B cell (primary cell): ENCODE measurements at places on chromosomes 4 and X. TPM values are rescaled to one million over a fixed set of nuclear protein-coding genes. Genes with fewer than 3 reads are reported as not detected.

DNA sequence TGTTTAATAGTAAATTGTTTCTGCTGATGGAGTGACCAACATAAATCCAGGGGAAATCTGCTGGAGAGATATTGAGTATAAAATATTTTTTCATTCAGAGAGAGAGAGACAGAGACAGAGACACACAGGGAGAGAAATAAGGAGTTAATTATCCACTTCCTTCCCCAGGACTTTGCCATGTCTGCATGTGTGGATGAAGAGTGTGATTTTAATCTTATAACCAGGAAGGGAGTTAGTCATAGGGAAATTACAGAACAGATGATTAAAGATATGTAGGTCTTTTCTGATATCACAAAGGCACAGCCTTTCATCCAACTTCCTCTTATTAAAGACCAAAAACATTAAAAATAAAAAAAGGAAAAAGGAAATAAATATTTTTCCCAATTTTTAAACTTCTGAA is 526.3 kb downstream of the SPRY1 start:
- no peaks in the 10 kb centered on the region for H3K36me3 ChIP-seq
- no peaks in the 10 kb centered on the region for H3K27me3 ChIP-seq
- H3K4me3 ChIP-seq = no peak overlapping the region
- no peak overlapping the region for H3K27ac ChIP-seq
- H3K4me1 ChIP-seq = no peaks in the 10 kb centered on the region

- H3K27me3 ChIP-seq = no peaks in the 10 kb centered on the region
- H3K27ac ChIP-seq = no peak overlapping the region
- no peak for DNase-seq
- peaks cover 5% of the 10 kb centered on the region for H3K4me1 ChIP-seq
- H3K36me3 ChIP-seq = no peaks in the 10 kb centered on the region
Measured at GRCh38 chr4:15659768-15660570, 4.8 kb upstream of the FBXL5 start.

- no peaks in the 10 kb centered on the region for H3K4me1 ChIP-seq
- no peak overlapping the region for H3K27ac ChIP-seq
- no peaks in the 10 kb centered on the region for H3K36me3 ChIP-seq
Measured at GRCh38 chr4:24921491-24921890, 8.6 kb upstream of the CCDC149 start.

- H3K36me3 ChIP-seq = no peaks in the 10 kb centered on the region
- H3K4me1 ChIP-seq = no peaks in the 10 kb centered on the region
Measured at GRCh38 chrX:22325096-22325495, 52.4 kb downstream of the CBLL2 start.

GRCh38 chrX:15751155-15751819 is 13.2 kb downstream of the CA5B start:
- peaks cover 31% of the 10 kb centered on the region for H3K4me1 ChIP-seq
- no peak overlapping the region for H3K4me3 ChIP-seq
- DNase-seq = peak; percentile 72
- H3K27me3 ChIP-seq = no peaks in the 10 kb centered on the region
- peaks cover 3% of the 10 kb centered on the region for H3K36me3 ChIP-seq
- peak overlapping the region; percentile 97 for H3K27ac ChIP-seq

- DNase-seq = no peak
- H3K36me3 ChIP-seq = no peaks in the 10 kb centered on the region
- H3K27me3 ChIP-seq = no peaks in the 10 kb centered on the region
- no peaks in the 10 kb centered on the region for H3K4me1 ChIP-seq
- no peak overlapping the region for H3K4me3 ChIP-seq
Measured at GRCh38 chr4:3220476-3221183, 28.3 kb upstream of the MSANTD1 start.

- DNase-seq = no peak
- H3K4me1 ChIP-seq = no peaks in the 10 kb centered on the region
- H3K27ac ChIP-seq = no peak overlapping the region
- H3K4me3 ChIP-seq = no peak overlapping the region
- no peaks in the 10 kb centered on the region for H3K27me3 ChIP-seq
Measured at GRCh38 chrX:103107836-103108235, 14.9 kb upstream of the NXF3 start.

DNA sequence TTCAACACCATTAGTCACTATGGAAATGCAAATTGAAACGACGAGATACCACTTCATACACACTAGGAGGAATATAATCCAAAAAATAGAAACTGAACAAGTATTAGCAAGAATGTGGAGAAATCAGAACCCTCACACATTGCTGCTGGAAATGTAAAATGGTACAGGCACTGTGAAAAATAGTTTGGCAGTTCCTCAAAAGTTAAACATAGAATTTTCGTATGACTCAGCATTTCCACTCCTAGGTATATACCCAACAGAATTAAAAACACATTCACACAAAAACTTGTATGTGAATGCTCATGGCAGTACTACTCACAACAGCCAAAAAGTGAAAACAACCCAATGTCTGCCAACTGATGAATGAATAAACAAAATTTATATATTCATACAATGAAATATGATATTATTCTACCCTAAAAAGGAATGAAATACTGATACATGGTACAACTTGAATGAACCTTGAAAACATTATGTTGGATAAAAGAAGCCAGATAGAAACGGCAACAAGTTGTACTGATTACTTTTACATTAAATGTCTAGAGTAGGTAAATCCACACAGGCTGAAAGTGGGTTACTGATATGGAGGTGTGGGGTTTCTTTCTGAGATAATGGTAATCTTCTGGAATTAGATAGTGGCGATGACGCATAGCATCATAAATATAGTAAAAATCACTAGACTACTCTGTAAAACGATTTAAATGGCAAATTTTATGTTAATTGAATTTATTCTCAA is 22.3 kb downstream of the TEC start:
- H3K27ac ChIP-seq = no peak overlapping the region
- no peaks in the 10 kb centered on the region for H3K4me1 ChIP-seq
- DNase-seq = no peak
- no peak overlapping the region for H3K4me3 ChIP-seq

GRCh38 chrX:153410373-153410772 is 899 bp upstream of the ZFP92 start:
- no peaks in the 10 kb centered on the region for H3K36me3 ChIP-seq
- peaks cover 11% of the 10 kb centered on the region for H3K4me1 ChIP-seq
- H3K4me3 ChIP-seq = no peak overlapping the region
- H3K27me3 ChIP-seq = no peaks in the 10 kb centered on the region

DNA sequence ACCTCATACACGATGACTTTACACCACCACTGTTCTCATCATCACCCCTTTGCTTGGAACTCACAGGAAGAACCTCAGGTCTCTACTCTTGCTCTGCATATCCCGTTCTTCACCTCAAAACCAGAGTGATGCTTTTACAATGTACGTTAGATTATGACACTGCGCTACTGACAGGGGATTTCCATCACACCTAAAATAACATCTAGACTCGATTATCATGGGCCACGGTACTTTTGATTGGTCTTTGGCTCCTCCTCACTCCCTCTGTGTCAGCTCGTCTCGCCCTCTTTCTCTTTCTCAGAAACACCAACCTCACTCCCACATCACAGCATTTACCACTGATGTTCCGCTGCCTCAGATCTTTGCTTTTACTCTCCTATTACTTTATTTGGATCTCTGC is 172.4 kb downstream of the TLL1 start:
- no peak for DNase-seq
- no peaks in the 10 kb centered on the region for H3K36me3 ChIP-seq
- no peaks in the 10 kb centered on the region for H3K4me1 ChIP-seq
- H3K4me3 ChIP-seq = no peak overlapping the region

DNA sequence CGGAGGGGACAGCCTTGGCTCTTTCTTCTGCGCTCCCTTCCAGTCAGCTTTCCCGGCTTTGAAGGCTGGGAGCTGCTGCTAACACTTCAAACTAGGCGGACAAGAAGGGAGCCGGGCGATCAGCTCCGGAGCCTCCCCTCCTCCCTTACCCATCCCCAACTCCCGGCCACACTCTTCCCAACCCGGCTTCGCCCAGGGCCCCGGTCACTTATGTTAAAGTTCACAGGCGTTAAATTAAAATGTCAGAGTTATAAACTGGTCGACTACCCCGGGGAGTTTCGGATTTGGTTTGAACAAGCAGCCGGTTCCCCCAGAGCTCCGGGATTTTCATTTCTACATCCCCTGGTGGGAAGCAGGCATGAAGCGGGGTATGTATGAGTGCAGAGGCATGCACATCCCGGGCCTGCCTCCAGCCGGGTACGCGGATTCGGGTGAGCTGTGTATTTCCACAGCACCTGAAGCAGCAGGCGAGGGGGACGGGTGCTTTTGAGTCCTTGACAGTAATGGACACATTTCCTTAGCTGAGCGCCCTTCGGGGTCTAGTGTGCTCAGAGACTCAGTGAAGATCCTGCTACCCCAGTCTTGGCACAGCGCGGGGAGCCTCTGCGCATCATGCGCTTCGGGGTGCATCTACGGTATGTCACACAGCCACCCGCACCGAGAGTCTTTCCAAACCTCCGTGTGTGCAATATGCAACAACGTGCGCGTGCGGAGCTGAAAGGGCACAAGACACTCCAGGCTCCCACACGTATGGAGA is 880 bp downstream of the UNC5C start:
- H3K27ac ChIP-seq = no peak overlapping the region
- no peak for DNase-seq
- no peak overlapping the region for H3K4me3 ChIP-seq
- H3K27me3 ChIP-seq = peaks cover 31% of the 10 kb centered on the region
- H3K36me3 ChIP-seq = no peaks in the 10 kb centered on the region

DNA sequence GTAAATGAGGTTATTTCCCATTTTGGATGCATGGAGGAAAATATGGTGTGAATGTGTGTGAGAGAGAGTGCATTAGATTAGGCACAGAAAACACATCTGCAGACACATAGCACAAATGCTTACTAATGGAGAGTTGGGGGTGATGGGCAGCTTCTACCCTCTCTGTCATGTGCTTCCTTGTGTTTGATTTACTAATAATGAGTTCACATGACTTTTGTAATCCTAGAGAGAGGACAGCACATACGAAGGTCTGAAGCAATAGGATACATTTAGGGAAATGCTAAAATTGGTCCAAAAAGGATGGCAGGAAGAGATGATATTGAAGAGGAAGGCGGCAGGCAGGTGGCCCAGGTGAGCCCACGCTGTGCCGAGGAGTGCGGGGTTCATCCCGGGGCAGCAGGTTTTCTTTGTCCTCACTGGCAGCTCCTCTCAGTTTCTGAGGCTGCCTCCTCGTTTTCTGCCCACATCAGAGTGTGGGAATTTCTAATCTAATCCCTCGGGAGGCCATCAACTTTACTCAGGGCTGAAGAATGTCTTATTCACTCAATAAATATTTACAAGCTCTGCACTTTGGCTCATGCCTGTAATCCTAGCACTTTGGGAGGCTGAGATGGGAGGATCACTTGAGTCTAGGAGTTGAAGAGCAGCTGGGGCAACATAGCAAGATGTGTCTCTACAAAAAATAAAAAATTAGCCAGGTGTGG is 15.9 kb upstream of the MAP9 start:
- H3K4me1 ChIP-seq = no peaks in the 10 kb centered on the region
- no peak overlapping the region for H3K27ac ChIP-seq
- DNase-seq = no peak
- H3K27me3 ChIP-seq = no peaks in the 10 kb centered on the region
- no peak overlapping the region for H3K4me3 ChIP-seq

DNA sequence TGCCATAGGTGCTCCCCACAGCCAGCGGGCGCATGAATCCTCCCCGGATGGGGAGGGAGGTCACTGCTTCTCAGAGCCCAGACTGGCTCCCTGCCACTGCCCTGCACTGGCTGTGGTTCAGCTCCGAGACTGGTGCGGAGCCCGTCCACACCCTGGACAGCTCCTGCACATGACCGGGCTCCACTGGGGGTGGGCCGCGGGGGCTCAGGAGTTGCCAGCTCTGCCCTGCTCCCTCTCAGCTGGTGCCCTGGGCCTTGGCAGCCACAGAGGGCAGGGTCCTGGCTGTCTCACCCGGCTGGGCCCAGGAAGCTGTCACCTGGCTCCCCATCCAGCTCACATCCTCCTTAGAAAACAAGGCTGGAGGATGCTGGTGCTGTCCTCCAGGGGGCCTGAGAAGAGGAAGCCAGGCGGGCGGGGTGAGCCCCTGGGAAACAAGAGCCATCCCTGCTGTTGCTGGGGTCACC is 64.9 kb upstream of the ADRA2C start:
- H3K4me1 ChIP-seq = no peaks in the 10 kb centered on the region
- H3K27ac ChIP-seq = no peak overlapping the region
- no peaks in the 10 kb centered on the region for H3K36me3 ChIP-seq
- H3K4me3 ChIP-seq = no peak overlapping the region
- DNase-seq = no peak

DNA sequence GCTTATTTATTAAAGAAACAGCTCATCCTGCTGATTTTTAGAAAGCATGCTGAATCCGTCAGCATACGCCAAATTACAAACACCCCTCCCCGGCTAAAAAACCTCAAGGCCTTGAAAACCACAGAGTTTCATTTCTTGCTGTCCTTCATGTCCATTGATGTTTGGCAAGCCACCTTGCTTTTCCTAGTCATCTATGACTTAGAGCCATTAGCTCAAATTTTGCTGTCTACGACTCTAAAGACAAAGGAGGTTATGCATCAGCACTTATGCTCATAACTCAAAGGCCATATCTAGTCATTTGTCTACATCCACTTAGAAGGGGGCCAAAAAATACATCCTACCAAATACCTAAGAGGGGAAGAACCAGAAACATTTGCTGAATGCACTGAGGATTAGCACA is 925.1 kb downstream of the PCDH7 start:
- H3K27me3 ChIP-seq = no peaks in the 10 kb centered on the region
- no peak overlapping the region for H3K27ac ChIP-seq
- no peak for DNase-seq
- no peaks in the 10 kb centered on the region for H3K4me1 ChIP-seq

Gene ZXDA
- 7.5 and 7.6 TPM in 2 replicates for polyA plus RNA-seq

Gene CSAG1
- not detected in 2 replicates for polyA plus RNA-seq

Gene WDR17
- 1.4 and 2.1 TPM in 2 replicates for polyA plus RNA-seq

Gene IL3RA
- polyA plus RNA-seq = 4.3 and 31.6 TPM in 2 replicates

Gene LONRF3
- 0.07 and 0.13 TPM in 2 replicates for polyA plus RNA-seq

Gene RAP1GDS1
- 23.6 and 26.9 TPM in 2 replicates for polyA plus RNA-seq
